ENCODE measurements at places on chromosomes 3 and 15. TPM values are rescaled to one million over a fixed set of nuclear protein-coding genes. Genes with fewer than 3 reads are reported as not detected.

The GPR27 gene
- total RNA-seq: not detected

The RNF13 gene
- 49.5 TPM for total RNA-seq

The PDZRN3 gene
- not detected for total RNA-seq

The FSD2 gene
- total RNA-seq: not detected

The ATP6V1A gene
- total RNA-seq: 111 TPM

The MESP2 gene
- not detected for total RNA-seq

The CSPG4 gene
- total RNA-seq: 132 TPM

The SPINT1 gene
- total RNA-seq: 1.3 TPM

The SH2D7 gene
- total RNA-seq: not detected

The ZIC1 gene
- total RNA-seq: 18.9 TPM

The UROC1 gene
- not detected for total RNA-seq

The HDC gene
- total RNA-seq: 0.29 TPM

The LMAN1L gene
- total RNA-seq: not detected

The OIP5 gene
- 38.0 TPM for total RNA-seq

The MITF gene
- total RNA-seq: 22.9 TPM

The GRK7 gene
- total RNA-seq: not detected

The SPESP1 gene
- not detected for total RNA-seq

The LHFPL4 gene
- not detected for total RNA-seq

The DIPK2A gene
- total RNA-seq: 22.2 TPM

The CACNA1D gene
- total RNA-seq: 0.05 TPM

The ARGFX gene
- not detected for total RNA-seq

The LRRC49 gene
- total RNA-seq: 14.2 TPM

The FANCD2OS gene
- not detected for total RNA-seq

The RHCG gene
- total RNA-seq: not detected

The ACTC1 gene
- total RNA-seq: 0.29 TPM

The FAM3D gene
- not detected for total RNA-seq

The CA12 gene
- total RNA-seq: 1.3 TPM

The ADAMTS9 gene
- total RNA-seq: 0.90 TPM

The CCK gene
- not detected for total RNA-seq

The FOXB1 gene
- not detected for total RNA-seq

The FOXL2 gene
- total RNA-seq: 1.2 TPM

The NRROS gene
- not detected for total RNA-seq

The ROBO1 gene
- total RNA-seq: 12.2 TPM

The NTRK3 gene
- not detected for total RNA-seq

The IGSF10 gene
- 0.31 TPM for total RNA-seq

The CCDC54 gene
- not detected for total RNA-seq

Measured in A172 (cell line).